ENCODE measurements at places on chromosomes 3 and 15.

- no peak for DNase-seq
Observed at GRCh38 chr3:48614044-48614443, 4.6 kb upstream of the UQCRC1 start.

DNA sequence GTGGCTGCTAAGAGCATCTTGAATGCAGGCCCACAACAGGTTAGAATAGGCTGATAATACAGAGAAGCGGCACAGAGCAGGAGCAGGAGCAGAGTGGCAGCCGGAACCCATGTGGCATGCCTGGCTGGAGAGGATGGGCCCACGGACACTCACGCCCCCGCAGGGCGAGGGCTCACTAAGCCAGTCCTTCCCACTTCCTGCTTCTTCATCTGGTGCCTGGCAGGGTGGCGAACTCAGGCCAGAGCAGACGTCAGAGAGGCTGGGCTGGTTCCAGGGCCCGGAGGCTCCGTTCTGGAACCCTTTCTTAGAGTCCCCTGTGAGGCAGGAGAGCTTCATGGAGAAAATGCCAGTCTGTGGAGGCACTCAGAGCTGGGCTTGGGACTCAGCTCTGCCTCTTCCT is 195.1 kb downstream of the NTRK3 start:
- no peak for DNase-seq

DNA sequence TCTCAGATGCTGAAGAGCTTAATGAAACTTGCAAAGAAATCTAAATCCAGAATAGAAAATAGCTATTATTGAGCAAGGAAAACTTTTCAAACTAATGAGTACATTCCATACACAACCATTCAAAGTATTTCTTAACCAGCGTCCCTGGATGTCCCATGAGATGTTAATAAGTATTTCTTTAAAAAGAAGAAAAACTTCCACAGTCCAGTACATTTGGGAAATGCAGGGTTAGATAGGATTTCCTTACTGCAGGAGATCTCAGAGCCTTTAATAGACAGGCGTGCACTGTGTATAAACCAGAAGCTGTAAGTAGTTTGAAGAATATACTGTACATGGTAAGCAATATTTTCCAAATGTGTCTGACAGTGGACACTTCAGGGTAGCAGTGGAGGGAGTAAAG is 29.6 kb upstream of the BHLHE40 start:
- DNase-seq = no peak

DNA sequence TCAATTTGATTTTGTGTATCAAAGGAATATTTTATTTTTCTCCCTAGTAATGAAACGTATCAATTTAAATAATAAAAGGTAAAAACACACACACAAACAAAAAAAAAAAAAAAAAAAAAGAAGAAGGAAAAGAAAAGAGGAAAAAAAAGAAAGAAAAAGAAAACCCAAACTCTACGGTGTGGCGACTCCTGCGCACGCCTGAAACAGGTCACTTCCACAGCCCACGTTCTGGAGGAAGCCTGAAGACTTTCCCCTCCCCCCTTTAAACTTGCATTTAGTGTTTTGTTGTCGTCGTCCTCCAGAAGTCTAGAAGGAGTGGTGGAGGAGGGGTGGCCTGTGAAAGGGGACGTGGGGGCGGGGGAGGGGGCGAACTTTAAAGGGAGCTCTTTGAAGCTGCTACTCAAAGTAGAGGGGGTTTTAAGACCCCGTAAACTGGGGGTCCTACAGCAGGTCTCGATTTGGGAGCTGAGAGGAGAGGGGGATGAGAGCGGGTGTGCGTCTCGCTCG is 2.3 kb upstream of the TLE3 start:
- DNase-seq = no peak

DNA sequence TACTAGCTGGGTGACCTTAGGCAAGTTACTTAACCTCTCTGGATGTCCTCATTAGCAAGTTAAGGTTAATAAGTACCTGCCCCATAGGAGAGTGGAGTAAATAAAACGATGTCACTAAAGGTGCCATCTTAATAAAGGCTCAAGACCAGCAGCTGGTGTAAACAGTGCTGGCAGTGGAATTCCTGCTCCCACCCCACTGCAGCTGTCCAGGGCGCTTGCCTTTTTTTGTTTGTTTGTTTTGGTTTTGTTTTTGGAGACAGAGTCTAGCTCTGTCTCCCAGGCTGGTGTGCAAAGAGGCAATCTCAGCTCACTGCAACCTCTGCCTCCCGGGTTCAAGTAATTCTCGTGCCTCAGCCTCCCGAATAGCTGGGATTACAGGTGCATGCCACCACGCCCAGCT is 28.9 kb downstream of the IDH3A start:
- no peak for DNase-seq

DNA sequence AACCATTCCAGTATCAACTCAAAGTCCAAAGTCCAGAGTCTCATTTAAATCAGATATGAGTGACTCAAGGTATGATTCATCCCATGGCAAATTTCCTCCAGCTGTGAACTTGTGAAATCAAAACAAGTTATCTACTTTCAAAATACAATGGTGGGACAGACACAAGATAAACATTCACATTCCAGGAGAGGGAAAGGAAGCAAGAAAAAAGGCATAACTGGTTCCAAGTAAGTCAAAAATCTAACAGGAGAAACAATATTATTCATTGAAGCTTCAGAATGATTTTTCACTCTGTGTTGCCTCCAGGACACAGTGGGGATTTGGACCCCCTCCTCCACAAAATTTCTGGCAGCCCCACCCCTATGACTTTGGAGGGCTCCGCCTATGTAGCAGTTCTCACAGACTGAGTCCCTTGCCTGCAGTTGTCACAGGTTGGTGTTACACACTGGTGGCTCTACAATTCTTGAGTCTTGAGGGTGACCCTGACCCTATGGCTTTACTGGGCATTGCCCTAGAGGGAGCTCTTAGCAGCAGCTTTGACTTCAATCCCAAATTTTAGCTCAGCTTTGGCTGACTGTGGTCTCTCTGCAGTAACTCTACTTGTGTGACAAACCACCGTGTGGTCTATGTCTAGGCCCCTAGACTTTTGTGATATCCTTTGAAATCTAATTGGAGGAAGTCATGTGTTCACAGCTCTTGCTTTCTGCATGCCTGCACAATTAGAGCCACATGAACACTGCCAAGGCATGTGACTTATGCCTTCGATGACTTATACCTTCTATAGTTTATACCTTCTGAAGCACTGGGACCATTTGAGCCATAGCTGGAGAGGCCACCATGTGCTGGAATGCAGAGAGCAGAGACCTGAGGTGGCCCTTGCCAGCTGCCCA is 644.2 kb downstream of the GRM7 start:
- DNase-seq = no peak

DNA sequence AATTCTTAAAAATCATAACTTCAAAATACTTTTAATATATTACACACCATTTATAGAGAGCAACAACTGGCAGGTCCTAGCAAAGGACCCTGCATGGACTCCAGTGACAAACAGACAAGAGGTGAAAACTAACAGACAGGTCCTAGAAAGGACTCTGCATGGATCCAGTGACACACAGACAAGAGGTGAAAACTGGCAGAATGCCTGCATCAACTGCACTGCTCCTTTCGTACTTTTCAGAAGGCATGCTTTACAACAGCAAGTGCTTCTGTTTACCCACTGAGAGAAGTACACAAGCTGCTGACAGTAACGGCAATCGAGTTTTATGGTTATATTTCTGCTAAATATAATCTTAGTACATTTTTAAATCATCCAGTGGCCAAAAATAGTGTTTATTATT is 24.3 kb upstream of the GP5 start:
- DNase-seq = no peak

Measured in occipital lobe (tissue), 3 donors.